ENCODE measurements at places on chromosomes 7 and 10.

- no peak for DNase-seq
Observed at GRCh38 chr7:132446260-132446659, 130.0 kb downstream of the PLXNA4 start.

DNA sequence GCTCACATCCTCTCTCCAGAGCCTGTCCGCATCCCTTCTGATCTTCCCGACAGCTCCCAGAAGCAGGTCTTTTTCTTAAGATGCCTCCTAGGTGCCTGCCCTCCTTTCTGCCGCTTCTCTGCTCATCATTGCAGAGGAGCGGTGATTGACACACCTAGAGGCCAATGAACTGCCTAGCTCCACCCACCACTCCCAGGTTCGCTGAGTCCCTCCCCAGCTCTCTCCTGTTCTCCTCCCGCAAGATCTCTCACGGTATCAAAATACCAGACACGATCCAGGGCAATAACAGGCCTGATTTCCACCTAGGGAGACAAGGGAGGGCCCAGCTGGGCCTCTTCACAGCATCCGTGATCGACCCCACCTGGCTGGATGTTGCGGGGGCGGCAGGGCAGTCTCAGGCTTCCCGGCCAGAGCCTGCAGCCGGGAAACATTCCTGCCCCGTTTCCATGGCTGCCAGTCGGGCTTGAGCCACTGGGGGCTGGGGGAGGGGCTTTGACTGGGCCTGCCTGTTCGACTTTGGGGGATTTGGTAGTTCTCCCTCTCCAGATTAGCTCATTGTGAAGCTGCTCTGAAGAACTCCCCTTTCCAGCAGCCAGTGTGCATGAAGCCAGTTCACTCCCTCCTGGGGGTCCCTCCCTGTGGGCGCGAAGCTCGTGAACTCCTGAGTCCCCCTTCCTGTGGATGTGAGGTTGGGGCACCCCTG lies 373.5 kb downstream of the RPS24 start:
- DNase-seq: peak; percentile 62

GRCh38 chr7:7002418-7003062 lies 176.5 kb upstream of the CCZ1B start:
- DNase-seq: no peak

- peak; percentile 98 for DNase-seq
Observed at GRCh38 chr7:100509231-100509630, 25.5 kb downstream of the NYAP1 start.

DNA sequence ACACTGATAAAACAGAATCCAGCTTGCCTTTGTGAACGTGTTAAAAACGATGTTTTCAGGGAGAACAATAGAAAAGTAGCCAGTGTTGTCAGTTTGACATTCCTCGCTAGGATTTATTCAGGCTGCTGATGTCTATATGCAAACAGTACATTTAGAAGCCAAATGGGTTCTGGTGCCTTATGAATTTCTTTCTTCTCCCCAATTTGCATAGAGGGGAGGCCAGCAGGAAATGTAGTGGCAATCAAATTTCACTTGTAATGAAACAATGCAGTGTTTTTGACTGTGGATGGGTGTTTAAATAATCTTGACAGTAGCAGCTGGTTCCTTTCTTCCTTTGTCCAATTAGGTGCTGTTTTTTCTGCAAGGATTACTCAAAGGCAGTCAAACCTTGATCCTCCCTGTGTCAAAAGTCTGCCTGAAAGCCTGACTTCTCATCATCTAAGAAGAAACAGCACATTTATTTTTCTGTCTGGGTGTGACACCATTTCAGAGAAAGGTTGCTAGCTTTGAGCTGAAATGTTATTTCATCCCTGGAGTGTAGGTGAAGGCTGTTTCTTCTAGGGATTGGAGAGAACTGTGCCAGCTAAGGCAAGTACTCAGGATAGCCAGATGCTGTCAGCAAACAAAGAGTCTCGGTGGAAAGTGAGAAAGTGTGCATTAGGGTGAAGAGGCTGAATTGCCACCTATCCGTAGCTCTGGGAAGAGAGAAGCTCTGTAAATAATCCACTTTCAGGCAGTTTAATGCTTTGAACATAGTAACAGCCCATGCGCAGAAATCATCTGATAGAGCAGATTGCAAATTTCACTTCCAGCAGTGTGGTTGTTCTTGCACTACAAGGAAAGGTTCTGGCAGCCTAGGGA lies 36.6 kb upstream of the ZNRF2 start:
- DNase-seq: peak; percentile 42

- peak; percentile 11 for DNase-seq
Observed at GRCh38 chr7:127782654-127783559, 130.9 kb downstream of the SND1 start.

DNA sequence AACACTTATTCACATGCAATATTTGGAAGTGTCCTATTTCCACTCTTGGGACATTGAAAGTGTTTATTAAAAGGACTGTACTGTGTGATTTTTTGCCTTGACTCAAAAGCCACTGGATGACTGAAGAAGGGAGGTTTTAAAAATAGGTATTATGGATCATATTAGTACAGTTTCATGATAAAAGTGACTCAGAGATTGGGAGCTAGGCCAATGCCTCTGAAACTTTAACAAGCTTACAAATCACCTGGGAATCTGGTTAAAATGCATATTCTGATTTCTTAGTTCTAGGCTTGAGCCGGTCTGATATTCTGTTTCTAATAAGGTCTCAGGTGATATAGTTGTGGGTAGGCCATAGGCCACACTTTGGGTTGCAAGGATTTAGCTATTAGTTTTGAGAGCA lies 191.2 kb downstream of the PLXDC2 start:
- no peak for DNase-seq

- no peak for DNase-seq
Observed at GRCh38 chr7:75892634-75893272, 13.9 kb downstream of the RHBDD2 start.

DNA sequence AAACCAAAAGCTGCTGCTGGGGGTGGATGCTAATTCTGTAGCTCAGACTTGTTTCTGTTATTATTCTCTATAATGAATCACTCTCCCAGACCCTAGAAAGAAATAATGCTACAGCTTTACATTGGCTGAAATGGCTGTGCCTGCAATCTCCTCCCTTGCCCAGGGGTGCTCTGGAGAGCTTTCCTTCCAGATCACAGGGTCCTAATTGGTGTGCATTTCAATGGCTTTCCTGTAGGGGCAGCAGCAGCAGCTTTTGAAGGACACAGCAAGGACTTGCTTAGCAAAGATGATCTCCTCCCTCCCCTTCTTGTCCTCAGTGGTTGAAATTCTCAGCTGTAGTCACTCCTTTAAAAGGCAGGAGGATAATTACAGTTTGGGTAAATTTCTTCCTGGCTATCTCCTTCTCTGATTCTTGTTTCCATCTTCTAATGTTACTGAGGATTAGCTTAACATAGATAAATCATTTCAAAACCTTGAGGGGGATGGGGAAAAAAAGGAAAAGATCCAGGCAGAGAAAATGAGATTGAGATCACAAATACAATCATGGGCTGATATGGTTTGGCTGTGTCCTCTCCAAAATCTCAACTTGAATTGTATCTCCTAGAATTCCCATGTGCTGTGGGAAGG lies 120.2 kb upstream of the CTTNBP2 start:
- peak; percentile 72 for DNase-seq

DNA sequence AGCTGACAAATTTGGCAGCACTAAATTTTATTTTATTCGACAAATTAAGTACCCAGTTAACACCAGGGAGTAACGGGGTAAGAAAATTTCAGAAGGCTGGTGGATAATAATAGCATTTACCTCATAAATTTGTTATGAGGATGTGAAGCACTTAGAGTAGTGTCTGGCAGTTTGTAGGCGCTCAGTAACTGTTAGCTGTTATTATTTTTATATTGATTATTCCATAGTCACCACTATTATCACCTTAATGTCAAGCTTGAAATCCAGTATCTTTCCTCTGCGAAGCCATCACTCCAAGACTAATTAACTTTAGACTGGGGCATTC lies 563 bp upstream of the COA1 start:
- no peak for DNase-seq

- DNase-seq: no peak
Observed at GRCh38 chr7:80481196-80481884, 30.5 kb downstream of the GNAT3 start.

DNA sequence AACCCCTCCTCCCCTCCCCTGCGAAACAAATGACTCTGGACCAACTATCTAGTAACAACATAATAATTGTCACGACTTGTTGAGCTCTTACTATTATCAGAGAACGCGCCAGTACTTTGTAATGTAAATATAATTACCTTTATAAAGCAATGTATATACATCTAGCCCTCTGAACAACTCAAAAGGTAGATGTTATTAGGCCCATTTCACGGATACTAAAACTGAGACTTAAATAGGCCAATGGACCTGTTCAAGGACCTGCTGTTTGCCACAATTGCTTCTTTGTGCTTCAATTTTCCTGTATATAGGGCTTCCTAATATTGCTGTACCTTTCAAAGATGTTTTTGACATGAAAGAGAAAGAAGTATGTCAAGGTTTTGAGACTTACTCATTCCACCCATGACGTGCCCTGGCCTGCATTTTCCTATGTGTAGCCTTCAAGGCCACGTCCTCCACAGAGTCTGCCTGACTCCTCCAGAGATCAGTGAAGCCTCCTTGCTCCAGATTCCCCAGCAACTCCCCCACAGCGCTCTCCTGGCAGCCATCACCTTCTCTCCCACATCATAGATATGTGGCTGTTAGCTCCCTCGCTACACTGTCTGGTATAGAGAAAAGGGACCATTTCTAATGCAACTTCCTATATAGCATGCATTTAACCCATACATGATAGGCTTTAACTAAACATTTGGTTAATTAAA lies 156.6 kb downstream of the SKIDA1 start:
- no peak for DNase-seq

DNA sequence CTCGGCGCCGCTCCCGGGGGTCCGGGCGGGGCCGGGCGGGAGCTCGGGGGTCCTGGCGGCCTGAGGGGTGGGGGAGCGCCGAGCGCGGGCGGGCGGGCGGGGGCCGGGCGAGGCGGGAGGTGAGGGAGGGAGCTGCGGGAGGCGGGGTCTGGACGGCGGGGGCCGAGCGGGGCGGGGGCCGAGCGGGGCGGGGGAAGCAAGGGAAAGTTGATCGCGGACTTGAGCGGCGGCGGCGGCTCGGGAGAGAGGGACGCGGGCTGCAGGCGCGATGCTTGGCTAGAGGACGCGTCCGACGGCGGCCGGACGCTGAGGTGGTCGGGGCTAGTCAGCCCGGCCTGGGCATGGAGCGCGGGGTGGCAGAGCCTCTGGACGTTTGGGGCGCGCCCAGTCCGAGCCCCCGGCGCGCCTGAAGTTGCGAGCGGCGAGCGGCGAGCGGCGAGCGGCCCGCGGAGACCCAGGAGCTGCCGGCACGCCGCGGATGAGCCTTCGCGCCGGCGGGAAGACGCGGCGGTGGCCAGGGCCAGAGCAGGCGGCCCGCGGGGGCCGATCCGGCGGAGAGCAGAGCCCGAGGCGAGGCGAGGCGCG lies at the start of gene CDH23:
Gene CDH23, plus strand, starts transcription at position 210 of the 585 bp plus-strand sequence. CDS start 42,912 bp downstream, outside the sequence.
- no peak for DNase-seq

- no peak for DNase-seq
Observed at GRCh38 chr7:39539816-39540215, 26.4 kb upstream of the YAE1 start.

DNA sequence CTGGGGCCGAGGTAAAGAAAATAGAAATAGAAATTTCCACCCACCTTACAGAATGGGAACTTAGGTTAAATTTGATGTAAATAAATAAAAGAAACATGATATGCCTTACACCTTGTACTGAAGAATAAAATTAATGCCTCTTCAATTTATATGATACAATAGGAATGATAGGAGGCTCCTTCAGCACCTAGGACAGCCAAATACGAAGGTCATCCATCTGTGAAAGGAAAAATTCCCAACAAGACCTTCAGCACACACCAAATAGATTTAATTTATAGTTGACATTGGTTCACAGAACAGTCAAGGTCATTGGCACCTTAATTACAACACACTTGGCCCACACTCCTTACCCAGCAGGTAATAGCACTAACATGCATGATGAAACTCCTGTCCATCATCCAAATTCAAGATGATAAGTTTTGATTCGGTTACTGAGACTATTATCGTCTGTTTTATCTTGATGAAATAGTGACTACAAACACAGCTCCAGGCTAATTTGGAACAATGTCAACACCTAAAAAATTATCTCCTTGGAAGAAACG lies 250.9 kb downstream of the SNX13 start:
- no peak for DNase-seq

DNA sequence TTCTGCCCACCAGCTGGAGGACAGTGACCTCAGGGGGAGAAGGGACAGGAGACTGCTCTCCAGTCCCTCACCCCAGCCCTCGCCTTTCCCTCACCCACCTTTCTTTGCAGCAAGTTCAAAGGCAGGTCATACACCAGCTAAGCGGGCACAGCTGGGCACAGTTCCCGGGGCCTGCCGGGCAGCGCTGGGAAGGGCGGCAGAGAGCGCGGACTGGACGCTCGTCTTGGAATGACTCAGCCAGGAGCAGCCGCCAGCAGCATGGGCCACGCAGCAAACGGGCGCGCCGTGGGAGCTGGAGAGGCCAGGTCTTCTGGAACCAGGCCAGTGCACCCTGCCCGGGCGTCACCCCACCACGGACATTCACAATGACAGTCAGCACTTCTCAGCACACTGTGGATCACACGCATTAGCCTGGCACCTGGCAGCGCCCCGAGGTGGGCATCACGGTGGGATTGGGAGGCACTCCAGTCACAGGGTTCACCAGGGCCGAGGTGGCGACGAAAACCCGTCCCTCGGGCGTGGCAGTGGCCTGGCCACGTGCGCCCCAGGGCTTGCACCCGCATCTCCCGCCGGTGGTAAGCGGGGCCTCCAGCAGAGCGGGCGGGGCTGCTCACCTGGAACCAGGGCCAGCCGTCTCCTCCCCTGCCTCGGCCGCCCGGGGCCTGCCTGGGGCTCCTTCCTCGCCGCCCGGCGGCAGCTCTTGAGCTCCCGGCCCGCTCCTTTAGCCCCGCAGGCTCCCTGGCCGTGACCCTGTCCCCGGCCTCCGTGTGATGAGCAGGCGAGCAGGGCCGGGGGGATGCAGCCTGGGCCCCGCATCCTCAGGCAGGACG lies 29.0 kb upstream of the WDFY4 start:
- DNase-seq: no peak

DNA sequence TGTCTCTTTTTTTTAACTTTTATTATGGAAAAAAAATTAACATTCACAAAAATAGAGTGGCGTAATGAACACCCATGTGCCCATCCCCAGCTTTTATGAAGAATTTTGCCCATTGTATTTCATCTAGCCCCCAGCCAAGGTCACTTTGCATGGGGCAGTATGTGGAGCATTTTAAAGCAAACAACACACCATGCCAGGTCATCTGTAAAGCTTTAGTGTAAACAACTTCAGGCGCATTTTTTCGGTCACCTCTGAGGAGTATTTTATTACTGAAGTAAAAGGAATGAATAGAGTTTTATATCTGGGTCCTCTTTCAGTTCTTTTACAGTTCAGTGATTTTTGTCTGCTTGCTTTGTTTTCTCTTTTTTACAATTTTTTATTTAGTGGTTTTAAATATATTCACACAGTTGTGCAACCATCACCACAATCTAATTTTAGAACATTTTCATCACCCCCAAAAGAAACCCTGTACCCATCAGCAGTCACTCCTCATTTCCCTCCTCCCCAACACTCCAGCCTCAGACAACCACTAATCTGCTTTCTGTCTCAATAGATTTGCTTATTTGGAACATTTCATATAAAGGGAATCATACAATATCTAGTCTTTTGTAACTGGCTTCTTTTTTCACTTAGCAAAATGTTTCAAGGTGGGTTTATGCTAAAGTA lies 87.9 kb downstream of the SLC37A3 start:
- DNase-seq: no peak

- DNase-seq: no peak
Observed at GRCh38 chr7:27763983-27764508, 24.1 kb downstream of the TAX1BP1 start.

GRCh38 chr7:29794959-29795629 lies 11.2 kb upstream of the WIPF3 start:
- DNase-seq: no peak
